ENCODE measurements at places on chromosomes 2 and 18.

DNA sequence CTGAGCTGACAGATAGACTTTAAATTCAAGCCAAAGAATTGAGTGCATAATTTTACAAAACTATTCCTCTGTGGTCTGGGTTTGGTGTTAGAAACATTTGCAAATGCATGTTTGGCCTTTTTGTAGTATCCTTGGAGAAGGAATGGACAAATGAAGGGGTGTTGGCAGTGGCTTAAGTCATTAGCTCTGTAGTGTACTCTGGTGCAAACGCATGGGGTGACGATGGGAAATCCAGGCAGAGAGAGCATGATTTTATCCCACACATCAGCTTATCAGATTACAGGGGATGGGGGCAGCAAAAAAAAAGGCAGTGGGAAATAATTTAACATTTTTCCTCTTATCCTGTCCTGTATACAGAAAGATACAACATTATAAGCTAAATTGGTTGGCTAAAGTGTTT is 320.6 kb downstream of the ZNF516 start:
- no peak for DNase-seq

- no peak for DNase-seq
Measured at GRCh38 chr18:52451256-52451655, 111.3 kb downstream of the DCC start.

DNA sequence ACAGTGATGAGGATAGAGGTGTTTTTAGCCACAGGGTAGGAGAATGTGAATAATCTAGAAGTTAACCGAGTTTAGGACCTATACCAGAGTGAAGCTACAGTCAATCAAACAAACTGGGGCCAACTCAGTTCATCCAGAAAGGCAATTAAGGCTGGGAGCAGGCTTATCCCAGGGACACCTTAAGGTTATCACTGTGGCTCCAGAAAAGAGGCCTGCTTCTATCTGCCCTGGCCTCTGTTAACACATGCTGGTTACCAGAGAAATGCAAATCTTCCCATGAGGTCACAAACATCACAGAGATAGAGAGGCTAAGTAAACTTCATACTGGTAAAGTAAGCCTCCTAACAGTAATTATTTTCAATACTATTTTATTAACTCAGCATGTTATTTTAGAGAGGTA is 93.2 kb upstream of the GRB14 start:
- DNase-seq: no peak

DNA sequence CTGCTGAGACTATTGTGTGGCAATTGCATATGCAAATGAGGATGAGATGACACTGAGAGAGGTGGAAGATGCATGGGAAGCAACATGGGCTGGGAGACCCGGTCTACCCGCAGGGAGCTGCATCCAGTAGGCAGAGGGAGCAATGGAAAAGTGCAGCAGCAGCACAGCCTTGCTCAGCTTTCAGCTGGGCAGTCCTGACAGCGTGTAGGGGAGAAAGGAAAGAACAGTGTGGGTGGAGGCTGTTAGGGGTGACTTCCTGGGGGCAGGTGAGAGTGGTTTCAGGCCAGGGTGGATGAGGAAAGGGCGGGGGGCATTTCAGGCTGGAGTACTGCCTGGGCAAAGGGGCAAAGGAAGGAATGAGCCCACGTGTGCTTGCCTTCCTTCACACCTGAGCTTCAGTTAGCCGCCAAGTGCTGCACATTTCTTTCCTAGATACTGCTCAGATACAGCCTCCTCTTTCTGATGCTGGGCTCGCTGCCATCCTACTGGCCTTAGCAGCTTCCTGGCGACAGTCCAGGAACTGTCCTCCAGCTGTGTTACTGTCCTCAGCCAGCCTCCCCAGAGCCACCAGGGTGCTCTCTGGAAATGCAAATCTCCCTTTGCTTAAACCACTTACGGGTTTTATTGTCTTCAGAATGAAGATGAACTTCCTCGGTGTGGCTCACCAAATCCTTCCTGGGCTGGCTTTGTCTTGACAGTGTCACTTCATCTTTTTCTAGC is 276.3 kb downstream of the TSN start:
- no peak for DNase-seq

GRCh38 chr2:13681936-13682335 is 950.6 kb upstream of the LRATD1 start:
- no peak for DNase-seq

GRCh38 chr2:1644427-1644826 is 99.9 kb downstream of the PXDN start:
- DNase-seq: no peak

- DNase-seq: no peak
Measured at GRCh38 chr2:12990523-12990922, 273.8 kb downstream of the TRIB2 start.

DNA sequence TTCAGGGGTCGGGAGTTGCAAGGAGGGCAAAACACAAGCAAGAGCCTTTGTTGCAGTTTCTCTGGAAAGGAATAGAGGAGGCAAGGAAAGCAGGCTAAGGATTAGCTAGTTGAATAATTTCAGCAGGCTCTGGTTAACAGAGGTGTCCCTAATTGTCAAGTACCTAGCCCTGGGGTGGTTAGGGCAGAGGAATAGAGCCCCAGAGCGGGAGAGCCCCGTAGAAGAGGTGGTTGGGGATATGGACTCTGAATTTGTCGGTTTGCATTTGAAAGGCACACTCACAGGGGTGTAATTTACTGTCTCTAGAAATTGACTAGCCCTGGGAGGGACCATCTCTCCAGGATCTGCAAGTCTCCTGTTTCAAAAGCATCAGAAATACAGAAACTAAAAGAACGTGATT is 1030.2 kb downstream of the TMEM182 start:
- no peak for DNase-seq

DNA sequence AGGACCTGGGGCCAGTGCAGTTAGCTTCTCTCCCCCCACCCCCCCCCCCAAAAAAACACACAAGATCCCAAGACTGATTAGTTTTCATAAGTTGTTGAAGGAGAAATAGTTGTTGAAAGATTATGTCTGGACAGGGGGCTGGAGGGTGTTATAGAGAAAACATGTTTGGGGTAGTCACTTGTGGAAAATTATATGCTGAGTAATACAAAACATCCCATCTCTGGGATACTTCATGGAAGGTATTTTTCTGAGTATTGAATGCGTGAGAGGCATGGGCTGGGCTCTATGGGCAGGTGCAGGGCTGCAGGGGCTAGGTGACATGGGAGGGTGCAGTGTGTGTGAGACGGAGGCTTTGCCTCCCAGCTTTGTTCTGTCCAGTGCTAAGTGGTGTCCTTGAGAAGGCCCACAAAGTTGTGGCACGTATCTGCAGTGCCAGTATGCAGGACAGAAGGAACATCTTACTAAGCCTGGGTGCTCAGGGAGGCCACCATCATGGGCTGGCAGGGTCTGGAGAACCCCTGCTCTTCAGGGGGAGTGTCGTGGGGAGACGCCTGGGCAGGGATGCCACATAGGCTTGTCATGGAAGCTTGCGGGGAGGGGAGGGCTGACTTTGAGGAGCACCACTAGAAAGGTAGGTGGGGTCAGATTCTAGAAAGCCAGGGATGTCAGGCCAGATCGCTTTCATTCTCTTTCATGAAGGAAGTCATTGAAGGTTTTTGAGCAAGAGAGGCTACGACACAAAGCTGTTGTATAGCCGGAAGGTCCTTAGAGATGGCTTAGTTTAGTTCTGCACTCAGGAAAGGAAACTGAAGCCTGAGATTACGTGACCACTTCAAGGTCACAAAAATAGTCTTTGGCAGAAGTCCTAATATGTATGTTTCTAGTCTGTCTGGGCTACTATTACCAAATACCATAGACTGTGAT is 232.0 kb downstream of the LDLRAD4 start:
- no peak for DNase-seq

DNA sequence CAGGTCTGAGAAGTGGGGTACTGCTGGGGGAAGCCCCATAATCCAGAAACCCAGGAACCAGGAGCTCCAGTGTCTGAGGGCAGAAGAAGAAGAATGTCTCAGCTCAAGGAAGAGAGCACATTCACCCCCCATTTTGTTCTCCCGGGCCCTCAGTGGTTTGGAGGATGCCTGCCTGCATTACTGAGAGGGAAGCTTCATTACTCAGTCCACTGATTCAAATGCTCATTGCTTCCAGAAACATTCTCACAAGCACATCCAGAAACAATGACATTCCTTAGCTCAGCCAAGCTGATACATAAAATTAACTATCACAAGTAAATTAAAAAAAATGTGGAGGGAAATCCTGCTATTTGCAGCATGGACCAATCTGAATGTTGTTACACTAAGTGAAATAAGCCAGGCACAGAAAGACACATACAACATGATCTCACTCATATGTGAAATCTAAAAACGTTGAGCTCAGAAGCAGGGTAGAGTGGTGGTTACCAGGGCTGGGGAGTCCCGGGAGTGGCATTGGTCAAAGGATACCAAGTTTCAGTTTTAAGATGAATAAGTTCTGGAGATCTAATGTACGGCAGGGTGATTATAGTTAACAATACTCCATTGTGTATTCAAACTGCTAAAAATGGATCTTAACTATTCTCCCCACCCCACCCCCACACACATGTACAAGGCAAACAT is 459.3 kb downstream of the GALR1 start:
- no peak for DNase-seq

DNA sequence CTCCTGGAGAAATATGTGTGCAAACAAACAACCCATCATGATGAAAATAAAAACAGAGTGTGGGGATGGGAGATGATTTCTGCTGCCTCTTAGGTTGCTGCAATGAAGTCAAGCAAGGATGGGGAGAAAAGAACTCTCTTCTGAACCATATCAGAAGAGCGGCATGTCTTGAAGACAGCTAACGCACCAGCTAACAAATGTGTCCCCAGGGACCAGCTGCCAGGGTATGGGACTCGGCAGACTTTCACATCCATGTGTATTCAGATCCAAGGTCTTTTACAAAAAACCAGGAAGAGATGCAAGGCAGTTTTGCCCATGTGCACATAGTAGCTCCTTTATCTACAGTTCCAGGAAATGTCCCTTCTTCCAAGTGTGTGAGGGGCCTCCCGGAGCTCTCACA is 125.4 kb downstream of the CLIP4 start:
- no peak for DNase-seq

GRCh38 chr2:159009940-159010339 is 41.5 kb downstream of the TANC1 start:
- no peak for DNase-seq

DNA sequence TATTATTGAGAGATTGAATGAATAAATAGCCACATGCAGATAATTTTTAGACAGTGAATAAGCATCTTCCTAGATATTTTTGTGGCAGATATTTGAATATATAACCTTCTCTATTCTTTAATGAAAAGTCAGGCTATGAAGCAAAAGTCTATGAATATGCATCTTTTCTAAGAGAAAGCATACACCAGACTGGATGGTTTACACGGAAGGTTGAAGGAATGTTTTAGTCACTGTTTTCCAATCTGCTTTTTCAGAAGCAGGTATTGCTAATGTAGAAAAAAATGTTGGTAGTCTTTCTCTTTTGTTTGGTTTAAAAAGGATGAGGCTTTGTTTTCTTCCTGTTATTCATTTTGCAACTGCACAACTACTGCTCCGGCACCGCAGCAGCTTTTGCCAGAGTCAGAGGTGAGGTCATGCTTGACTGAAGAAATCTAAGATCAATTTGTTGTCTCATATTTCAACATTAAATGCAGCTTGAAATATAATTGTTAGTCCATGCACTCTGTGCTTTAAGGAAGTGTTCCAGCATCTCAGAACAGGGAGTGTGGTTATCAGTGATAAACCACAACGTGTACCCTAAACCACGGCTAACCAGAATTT is 1540.8 kb upstream of the PIK3C3 start:
- DNase-seq: no peak

GRCh38 chr2:40935349-40935748 is 483.5 kb upstream of the SLC8A1 start:
- no peak for DNase-seq

DNA sequence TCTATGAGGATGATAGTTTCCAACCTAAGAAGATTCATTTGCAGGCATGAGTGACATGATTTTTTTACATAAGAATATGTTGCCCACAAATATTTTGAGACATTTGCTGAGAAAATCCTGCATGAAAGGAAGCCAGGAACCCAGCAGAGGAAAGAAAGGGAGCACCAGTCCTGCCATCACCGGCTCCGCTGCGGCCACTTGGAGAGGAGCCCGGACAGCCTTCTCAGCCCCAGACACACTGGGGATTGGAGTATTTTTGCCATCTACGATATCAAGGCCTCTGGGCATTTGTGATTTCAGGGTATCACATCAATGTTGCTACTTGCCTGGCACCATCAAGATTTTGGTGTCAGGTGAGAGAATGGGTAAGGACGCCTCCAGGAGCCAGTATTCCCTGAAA is 228.3 kb downstream of the PTGR3 start:
- DNase-seq: no peak

DNA sequence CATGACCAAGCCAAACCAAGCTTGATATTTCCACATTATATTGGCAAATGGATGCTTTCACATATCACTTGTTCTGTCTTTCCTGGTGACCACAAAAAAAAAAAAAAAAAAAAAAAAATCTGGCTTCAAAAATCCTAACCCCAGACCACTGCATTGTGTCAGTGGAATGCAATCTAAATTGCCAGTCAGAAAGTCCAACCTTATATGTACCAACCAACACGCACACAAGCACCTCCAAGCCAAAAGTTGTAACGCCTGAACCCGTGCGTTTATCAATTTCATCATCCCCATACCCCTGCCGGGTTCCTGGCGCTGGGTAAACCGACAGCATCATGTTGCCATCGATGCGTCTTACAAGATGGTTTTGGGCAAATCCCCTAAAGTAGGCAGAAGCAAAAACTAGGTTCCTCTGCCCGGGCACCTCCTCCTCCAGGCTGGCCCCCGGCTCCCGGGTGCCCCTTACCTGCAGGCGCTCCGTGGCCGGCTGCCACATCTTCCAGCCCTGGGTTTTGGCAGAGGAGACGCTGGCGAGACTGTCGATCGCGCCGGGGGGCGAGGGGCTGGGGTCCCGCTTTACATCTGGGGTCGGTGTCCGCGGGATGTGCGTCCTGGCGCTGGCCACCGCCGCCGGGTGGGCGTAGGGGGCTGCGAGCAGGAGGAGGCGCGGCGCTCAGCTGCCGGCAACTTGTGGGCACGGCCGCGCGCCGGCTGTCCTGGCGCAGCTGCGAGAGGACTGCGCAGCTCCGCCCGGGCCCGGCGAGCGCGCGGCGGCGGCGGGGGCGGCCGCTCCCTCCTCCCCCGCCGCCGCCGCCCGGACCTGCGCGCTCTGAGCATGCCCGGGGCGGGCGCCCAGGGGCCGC is at the start of gene PID1:
Gene PID1, minus strand, starts transcription at position 737 of the 860 bp plus-strand sequence. Its CDS starts 244 bp downstream, at position 493.
- DNase-seq: no peak

- DNase-seq: no peak
Measured at GRCh38 chr18:41853280-41853679, 101.8 kb upstream of the PIK3C3 start.

Data from stimulated activated CD8-positive, alpha-beta memory T cell treated with anti-CD3 and anti-CD28 coated beads, Interleukin-4, amount 100 ng/mL, for 4 hours (primary cell).